ENCODE measurements at places on chromosomes 4 and X.

GRCh38 chrX:110915111-110915510 is 119.5 kb upstream of the CHRDL1 start:
- DNase-seq, result peak; percentile 48

DNA sequence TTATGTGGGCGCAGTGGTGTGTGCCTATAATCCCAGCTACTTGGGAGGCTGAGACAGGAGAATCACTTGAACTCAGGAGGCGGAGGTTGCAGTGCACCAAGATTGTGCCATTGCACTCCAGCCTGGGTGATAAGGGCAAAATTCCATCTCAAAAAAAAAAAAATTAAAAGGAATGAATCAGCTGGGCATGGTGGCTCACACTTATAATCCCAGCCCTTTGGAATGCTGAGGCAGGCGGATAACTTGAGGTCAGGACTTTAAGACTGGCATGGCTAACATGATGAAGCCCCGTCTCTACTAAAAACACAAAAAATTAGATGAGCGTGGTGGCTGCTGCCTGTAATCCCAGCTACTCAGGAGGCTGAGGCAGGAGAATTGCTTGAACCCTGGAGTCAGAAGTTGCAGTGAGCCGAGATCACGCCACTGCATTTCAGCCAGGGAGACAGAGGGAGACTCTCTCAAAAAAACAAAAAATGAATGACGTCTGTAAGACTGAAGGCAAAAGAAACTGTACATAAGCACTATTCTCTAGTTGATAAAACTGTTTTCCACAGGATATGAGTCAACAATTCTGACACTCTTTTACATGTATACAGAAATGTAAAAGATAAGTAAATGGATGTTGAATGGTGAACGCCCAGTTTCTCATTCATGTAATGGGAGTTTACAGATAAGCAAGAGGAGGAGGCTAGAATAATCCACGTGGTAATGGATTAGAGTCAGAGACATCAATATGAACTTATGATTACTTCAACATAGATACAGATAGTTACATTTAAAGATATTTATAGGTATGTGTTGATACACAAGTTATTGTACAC is 22.2 kb downstream of the CENPC start:
- DNase-seq, result no peak

DNA sequence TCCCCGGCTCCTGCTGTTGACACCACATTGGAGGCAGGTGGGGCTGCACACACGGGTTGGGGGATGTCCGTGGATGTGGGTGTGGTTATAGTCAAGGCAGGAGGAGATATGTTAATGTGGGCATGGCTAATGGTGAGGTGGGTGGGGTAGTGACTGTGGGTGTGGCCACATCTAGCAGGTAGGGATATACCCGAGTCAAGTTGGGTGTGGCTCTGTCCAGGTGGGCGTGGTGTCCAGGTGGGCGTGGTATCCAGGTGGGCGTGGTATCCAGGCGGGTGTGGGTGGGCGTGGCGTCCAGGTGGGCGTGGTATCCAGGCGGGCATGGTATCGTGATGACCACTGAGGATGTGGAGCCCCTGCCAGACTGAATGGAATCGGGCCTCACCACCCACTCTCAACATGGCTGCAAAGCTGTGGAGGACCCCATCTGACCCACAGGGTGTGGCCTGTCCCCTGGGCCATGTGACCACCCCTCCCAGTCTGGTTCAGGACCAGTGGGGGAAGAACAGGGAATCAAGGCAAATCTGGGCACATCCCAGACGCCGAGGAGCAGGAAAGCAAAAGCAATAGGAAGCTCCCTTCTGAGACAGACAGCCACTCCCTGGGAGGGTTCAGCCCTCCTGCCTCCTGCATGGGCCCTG is 21.0 kb downstream of the MAN2B2 start:
- no peak for DNase-seq

DNA sequence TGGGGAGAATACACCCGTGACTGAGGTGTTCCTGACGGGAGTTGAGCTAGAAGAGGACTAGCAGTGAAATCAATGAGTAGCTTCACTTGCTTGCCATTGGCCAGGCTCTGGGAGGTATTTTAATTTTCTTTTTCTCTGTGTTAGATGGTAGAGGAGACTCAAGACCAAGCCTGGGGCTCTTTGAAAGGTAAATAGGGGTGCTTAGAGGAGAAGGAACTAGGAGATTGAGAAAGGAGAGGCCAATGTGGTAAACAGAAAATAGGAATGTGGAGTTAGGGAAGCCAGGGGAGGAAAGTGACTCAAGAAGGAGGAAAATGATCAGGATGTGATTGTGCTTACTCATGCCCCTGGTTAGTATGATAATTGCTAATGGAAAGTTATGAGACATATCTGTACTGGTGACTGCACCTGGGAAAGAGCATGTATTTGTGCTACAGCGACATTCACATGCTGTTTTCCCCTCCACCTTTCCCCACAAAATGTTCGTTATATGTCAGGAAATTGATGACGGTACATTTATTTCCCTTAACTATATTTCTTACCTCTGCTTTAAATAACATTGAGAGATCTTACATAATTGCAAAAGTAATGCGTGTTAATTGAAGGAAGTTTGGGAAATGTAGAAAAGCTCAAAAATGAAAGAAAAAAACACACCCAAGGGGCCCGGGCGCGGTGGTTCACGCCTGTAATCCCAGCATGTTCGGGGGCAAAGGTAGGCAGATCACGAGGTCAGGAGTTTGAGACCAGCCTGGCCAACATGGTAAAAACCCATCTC is 16.9 kb upstream of the LRBA start:
- DNase-seq, result peak; percentile 5

DNA sequence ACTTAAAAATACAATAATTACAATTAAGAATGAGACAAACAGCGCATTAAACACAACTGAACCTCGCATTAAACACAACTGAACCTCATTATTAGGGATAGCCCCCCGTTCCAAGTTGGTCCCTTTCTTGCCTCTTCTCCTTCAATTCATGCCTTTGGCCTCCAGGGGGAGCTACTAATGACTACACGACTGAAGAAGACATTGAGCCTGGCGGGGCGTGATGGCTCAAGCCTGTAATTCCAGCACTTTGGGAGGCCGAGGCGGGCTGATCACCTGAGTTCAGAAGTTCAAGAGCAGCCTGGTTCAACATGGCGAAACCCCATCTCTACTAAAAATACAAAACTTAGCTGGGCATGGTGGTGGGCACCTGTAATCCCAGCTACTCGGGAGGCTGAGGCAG is 56.4 kb upstream of the NWD2 start:
- DNase-seq, result no peak

DNA sequence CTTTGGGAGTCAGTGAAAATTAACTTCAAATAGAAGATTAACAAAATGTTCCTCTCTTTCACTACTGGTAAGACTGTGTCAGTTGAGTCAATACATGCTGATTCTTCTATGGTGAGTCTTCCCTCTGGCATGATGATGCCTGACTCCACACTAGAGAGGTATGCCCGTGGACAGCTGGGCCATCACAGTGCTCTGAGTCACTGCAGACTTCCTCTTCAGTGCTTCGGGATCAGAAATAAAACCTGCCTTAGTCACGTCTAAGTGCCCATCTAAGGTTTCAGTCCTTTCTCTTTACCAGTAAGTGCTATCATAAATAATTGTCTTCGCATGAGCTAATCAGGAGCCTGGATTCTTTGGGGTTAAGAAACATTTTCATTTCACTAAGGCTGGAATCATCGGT is 1.6 kb upstream of the ASB5 start:
- peak; percentile 97 for DNase-seq

DNA sequence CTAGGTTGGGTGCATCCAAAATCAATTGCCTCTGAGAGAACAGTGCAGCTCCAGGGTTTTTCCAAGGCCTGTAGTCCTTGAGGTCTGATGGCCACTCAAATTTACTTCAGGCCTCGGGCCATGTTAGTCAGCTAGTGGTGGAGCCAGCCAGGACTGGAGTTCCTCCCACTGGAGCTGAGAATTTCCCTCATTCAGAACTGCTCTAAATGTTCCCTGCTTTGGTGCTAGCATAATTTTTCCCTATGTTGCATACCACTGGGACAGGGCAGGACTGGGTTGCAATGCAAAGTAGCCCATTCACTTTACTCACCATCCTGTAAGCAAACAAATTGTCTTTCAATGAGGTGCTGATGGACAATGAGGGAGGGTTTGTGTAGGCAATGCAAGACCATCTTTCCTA is 146.0 kb upstream of the ZXDB start:
- no peak for DNase-seq

GRCh38 chr4:100165809-100166208 is 24.5 kb downstream of the DDIT4L start:
- no peak for DNase-seq

DNA sequence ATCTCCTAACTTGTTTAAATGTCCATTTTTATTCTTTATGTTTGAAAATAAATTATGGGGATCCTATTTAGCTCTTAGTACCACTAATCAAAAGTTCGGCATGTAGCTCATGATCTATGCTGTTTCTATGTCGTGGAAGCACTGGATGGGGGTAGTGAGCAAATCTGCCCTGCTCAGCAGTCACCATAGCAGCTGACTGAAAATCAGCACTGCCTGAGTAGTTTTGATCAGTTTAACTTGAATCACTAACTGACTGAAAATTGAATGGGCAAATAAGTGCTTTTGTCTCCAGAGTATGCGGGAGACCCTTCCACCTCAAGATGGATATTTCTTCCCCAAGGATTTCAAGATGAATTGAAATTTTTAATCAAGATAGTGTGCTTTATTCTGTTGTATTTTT is 27.6 kb downstream of the NUDT6 start:
- no peak for DNase-seq

DNA sequence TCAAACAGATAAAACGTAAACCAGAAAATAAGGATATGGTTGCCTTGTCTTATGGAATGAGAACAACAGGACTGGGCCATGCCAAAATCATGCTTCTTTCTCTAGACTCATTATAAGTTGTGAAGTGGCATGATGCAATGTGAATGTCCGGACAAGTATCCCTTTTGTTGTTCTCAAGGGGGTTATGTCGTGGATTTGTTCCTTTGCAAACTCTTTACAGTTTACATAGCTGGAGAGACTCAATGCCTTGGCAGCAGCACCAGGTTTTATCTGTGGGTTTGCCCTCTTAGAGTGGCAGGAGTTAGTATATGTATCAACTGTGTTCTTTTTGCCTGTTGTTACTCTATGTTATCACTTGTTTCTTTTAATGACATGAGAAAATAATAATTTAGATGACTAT is 41.4 kb downstream of the SPRY1 start:
- DNase-seq, result no peak

DNA sequence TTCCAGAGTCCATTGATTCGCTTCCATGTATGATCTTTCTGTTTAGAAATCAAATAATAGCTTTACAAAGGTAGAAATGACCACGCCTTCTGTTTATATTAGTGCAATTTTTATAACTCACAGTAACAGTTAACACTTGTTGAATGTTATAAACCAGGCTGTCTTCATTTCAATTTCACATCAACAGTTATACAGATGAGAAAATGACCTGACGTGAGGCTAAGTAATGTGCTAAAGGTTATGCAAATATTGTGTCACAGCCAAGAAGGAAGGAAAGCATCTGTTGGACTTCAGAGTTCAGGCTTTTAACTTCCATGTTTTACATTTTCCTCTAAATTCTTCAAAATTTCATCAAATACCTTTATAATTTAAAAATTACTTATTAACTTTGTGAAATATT is 13.9 kb downstream of the CASP3 start:
- DNase-seq, result no peak

DNA sequence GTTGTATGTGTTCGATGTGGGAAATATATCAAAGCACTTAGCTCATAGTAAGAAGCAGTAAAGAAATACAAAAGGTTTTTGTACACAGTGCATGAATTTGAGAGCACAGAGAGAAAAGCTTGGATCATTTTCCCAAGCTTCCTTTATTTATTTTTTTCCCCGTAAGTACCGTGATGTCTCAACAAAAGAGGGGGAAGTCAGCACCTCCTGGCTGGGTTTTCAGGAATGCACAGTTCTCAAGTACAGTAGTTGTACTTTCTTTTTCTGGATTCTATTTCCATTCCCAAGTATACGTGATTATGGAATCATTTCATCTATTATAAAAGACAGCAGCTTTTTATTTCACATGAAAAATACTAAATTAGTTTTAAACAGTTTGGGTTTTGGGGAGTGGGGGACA is 171.5 kb upstream of the EDNRA start:
- no peak for DNase-seq

DNA sequence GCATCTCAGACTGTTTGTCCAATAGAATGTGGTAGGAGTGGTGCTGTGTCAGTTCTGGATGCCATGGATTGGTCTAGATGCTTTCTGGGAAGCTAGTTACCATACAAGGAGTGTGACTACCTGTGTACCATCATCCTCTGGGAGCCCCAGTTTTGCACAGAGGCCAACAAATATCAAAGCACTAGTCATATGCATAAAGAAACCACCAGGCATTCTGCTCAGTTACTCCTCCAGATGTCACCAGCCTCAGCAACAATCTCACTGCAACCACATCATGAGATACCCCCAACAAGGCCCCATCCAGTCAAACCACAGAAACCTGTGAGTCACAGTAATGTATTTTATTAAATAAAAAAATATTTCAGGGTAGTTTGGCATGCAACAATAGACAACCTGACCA is 435.8 kb upstream of the CPEB2 start:
- no peak for DNase-seq

GRCh38 chrX:108947205-108947604 is 210.8 kb upstream of the IRS4 start:
- DNase-seq, result no peak

- no peak for DNase-seq
These were observed 9.0 kb downstream of the TSC22D3 start for GRCh38 chrX:107766470-107767150.

GRCh38 chr4:146415829-146416228 is 105.9 kb downstream of the SLC10A7 start:
- DNase-seq, result no peak

GRCh38 chr4:52369649-52370048 is 289.5 kb downstream of the USP46 start:
- no peak for DNase-seq

GRCh38 chr4:164056426-164057142 is 562.1 kb downstream of the TMA16 start:
- no peak for DNase-seq

DNA sequence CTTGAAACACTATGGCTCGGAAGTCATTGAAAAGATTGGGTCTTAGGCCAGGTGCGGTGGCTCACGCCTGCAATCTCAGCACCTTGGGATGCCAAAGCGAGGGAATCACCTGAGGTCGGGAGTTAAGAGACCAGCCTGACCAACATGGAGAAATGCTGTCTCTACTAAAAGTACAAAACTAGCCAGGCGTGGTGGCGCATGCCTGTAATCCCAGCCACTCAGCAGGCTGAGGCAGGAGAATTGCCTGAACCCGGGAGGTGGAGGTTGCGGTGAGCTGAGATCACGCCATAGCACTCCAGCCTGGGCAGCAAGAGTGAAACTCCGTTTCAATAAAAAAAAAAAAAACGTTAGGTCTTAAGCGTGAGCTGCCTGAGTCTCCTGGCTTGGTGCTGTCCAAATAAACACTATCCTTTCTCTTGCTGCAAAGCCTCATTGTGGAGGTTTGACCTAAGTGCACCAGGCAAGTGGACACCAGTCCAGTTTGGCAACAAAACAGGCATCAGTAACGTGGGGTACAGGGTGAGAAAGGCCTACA is 185.9 kb downstream of the DHRSX start:
- DNase-seq, result no peak

All from GM04504 (cell line).